ENCODE measurements at places on chromosomes 2 and 18.

- DNase-seq, result no peak
Measured at GRCh38 chr18:6200204-6200774, 214.4 kb downstream of the L3MBTL4 start.

GRCh38 chr18:69757733-69758132, 189.9 kb downstream of the CD226 start:
- DNase-seq, result no peak

GRCh38 chr2:108348816-108349570, 28.8 kb upstream of the SULT1C4 start:
- no peak for DNase-seq

DNA sequence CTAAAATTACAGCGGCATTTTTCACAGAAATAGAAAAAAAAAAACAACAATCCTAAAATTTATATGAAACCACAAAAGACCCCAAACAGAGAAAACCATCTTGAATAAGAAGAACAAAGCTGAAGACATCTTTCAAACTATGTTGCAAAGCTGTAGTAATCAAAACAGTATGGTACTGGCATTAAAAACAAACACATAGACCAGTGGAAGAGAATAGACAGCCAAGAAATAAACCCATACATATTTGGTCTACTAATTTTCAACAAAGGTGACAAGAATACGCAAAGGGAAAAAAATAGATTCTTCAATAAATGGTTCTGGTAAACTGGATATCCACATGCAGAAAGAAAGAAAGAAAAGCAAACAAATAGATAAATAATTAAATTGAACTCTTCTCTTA, 9.0 kb upstream of the CCDC150 start:
- no peak for DNase-seq

DNA sequence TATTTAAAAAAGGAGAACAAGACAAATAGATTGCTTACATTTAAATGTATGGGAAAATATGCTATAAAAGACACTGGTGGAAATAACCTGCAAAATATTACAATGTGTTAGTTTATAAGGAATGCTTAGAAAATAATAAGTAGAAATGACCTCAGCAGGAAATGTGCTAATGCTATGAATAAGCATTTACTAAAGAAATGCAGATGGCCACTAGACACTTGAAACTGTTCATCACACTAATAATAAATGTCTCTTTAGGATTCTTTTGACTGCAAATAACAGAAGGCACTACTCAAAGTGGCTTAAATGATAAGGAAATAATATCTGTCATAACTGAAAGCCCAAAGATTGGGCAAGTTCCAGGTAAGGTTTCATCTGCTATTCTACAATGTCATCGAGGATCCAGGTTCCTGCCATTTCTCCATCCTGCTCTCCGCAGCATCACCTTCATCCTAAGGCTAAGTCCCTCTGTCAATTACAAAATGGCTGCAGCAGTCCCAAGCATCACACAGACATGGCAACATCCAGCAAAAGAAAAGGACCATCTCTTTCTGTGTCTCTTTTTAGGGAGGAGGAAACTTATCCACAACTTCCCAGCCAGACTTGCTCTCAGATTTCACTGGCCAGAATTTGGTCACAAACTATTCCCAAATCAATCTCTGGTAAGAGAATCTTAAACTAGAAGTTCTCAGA, 21.9 kb downstream of the METTL8 start:
- DNase-seq, result peak; percentile 36

DNA sequence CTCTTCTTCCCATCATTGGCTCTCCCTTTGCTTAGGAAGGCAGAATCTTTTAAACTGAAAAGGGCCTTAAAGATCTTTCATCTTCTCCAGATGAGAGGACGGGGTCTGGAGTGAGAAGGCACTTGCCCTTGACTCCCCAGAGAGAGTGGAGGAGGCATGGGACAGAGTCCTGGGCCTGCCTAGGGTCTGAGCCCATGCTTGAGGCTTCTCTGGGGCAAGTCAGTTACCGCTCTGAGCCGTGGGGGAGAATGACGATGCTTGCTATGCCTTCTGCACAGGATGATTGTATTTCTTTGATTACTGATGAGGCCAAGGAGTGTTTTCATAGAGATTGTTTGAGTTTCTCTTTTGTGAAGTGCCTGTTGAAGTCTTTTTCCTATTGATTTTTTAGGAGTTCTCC, 921 bp downstream of the PLB1 start:
- DNase-seq, result no peak

GRCh38 chr2:41994233-41994637, 53.6 kb upstream of the PKDCC start:
- DNase-seq, result peak; percentile 78

DNA sequence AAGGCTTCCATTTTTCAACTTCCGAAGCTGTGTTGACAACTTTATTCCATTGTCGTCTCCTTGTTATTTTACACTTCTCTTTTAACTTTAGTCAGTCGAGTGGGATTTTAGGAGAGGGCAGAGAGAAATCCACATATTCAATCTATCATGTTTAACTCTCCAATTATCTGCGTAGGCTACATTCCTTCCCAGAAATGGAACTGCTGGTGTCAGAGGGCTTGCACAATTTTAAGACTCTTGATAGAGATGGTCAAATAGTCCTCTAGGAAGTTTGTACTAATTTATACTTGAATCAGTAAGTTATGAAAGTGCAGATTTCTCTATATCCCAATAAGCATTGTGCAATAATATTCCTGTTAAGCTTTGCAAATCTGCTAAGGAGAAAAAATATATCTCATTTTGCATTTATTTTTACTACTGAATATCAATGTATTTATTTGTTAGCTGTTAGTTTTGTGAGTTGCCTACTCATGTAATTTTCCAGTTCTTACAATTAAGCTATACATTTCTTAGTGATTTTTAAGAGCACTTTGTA, 95.6 kb downstream of the CYP26B1 start:
- no peak for DNase-seq

GRCh38 chr2:238267884-238268680, 20.3 kb downstream of the PER2 start:
- DNase-seq, result no peak

- no peak for DNase-seq
Measured at GRCh38 chr2:49940626-49941025, 786.3 kb upstream of the FSHR start.

GRCh38 chr2:64950226-64951160, 38.7 kb upstream of the SLC1A4 start:
- DNase-seq, result no peak

DNA sequence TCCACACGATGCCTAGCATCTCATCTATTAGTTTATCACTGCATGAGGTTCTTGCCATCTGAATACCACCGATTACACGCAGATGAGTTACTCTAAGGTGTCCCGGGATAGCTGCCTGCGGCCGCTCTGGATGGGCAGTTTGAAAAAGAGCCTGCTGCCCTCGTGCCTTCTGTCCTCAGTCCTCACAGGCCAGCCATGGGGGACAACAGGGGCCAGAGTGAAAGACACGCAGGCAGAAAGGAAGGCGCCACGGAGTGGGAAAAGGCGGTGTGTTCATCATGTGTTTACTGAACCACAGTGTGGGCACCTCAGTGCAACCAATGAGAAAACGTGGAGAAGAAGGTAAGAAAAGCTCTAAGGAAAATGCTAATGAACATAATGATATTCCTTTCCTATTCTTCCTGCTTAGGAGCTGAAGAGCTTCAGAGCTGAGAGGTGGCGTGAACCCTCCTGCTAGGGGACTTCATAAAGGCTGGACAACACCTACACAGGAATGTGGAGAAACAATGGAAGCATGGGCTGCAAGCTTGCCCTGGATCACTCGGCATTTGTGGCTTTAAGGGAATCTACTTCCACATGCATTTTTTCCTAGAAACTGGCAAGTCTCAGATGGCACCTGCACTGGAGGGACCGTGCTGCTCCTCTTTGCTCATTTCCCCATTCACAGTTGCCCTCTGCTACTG, 50.9 kb downstream of the CABYR start:
- DNase-seq, result no peak

DNA sequence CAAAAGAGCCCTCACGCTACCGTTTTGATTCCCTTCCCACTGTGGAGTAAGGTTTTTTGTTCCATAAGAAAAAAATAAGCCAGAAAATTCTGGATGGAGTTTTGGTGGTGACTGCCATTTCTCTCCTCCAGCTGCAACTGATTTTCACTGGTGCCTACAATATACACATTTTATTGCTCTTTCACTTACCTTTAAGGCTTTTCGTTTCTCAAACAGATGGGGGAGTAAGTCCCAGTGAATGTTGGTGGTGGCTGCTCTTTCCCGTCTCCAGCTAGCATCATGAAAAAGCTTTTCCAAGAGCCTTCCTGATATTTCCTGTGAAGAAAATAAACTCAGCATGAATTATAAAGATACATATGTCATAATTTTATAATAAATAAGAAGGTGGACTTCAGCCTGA, 932.5 kb upstream of the PIK3C3 start:
- no peak for DNase-seq

DNA sequence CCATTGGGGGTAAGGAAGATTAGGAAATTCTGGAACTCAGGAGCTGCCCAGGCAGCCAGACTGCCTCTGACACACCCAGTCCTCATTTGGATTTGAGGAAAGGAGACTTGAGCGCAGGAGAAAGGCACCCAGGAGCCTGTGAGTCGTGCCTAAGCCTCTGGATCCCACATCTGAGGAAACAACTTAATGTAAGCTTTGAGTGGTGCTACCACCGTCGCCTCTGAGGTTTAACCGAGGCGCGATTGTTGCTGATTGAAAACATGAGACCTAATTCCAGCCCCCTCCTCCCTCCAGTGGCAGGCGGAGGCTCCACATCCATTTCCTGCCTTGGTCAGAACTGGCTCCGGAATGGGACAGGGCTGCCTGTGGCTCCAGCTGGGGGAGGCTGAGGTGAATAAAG, 176.7 kb upstream of the PKDCC start:
- DNase-seq, result peak; percentile 64

- DNase-seq, result peak; percentile 21
Measured at GRCh38 chr2:172177996-172178395, 75.3 kb upstream of the DLX2 start.

DNA sequence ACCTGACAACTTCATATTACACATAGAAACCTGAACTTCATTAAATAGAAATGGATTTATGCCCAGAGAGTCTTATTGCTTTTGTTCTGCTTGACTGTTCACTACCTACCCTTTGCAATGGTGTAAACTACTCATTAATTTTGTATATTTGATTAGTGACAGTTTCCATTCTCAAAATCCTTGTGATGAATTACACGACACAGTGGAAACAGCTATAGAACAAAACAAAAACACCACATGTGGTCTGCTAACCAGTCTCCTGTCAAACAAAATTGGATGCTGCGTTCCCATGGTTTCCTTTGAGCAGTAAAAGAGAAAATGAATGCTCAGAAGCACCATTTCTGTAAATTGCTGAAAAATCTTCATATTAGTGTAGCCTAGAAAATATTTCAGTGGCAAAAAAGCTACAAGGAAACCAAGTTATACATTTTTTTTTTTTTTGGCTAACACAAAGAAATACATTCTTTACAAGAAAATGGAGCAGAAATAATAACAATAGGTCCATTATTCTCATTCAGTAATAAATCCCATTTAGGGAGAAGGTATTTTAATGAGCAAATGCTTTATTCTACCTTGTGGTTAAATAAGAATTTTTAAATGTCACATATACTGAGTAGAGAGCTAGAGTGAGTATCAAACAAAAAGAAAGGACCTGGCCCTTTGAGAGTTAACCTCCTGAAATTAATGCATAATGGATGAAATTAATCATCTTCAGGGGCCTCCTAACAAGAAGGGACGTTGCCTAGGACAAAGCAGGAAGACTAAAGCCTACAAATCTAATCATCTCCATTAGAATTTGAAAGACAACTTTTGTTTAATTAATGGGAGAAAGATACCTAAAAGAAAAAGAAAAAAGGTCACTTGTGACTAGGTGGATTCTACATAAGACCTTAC, 355.1 kb upstream of the ZC3H15 start:
- no peak for DNase-seq

DNA sequence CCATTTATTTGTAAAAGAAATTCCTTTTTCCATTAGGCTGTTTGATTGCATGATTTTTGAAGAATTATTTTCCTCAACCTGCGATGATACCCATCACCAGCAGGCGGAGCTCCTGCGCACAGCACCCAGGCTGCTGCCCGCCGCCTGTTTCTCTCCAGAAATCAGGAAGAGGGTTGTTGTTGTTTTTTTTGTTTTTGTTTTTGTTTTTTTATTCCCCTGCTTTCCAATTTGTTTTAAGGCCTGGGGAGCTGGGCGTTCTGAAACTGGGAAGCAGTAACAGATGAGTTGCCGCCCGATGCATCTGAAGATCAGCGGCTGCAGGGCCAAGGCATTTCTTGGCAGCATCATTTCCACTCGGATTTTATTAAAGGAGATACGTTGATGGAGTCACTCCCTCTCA, 132.1 kb downstream of the MBP start:
- DNase-seq, result peak; percentile 86

GRCh38 chr2:141187075-141187439, 943.8 kb downstream of the LRP1B start:
- no peak for DNase-seq

GRCh38 chr18:29594493-29594892, 1417.6 kb upstream of the CDH2 start:
- no peak for DNase-seq

GRCh38 chr2:96180521-96180920, 28.1 kb downstream of the STARD7 start:
- no peak for DNase-seq

- no peak for DNase-seq
Measured at GRCh38 chr2:16104315-16104948, 164.1 kb downstream of the MYCN start.

- no peak for DNase-seq
Measured at GRCh38 chr18:51712821-51713220, 515.3 kb upstream of the MEX3C start.

DNA sequence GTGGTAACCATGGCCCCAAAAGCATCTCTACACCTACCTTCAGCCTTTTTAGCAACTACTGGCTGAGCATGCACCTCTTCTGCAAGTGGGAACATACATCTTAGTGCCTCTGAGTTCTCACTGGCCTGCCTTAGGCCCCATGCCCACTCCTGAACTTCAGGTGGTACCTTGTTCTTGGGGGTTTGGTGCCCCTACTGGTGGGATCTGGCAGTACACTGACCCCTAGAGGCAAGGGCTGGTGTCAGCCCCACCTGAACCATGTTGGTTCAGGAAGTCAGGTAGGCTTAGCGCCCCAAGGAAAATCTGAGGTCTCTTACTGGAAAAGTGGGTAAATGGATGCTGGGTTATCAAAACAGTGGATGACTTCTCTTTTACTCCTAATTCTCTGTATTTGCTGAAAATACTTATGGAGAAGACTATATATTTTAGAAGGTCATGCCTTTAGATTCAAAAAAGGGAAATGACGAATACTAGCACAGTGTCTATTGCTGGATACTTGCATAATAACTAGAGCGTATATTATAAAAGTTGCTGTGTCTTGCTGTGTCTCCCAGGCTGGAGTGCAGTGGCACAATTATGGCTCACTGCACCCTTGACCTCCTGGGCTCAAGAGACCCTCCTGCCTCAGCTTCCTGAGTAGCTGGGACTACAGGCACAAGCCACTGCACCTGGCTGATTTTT, 84.6 kb downstream of the RAB31 start:
- no peak for DNase-seq

- no peak for DNase-seq
Measured at GRCh38 chr18:32968248-32968647, 195.4 kb upstream of the KLHL14 start.

Measured in GM03348 (cell line).